CD4-positive, alpha-beta T cell treated with Interferon alpha-2 for 1 hour (primary cell): ENCODE measurements at places on chromosomes 16 and 17.

- DNase-seq = no peak
These were observed 7.2 kb upstream of the USP10 start for GRCh38 chr16:84692451-84693214.

DNA sequence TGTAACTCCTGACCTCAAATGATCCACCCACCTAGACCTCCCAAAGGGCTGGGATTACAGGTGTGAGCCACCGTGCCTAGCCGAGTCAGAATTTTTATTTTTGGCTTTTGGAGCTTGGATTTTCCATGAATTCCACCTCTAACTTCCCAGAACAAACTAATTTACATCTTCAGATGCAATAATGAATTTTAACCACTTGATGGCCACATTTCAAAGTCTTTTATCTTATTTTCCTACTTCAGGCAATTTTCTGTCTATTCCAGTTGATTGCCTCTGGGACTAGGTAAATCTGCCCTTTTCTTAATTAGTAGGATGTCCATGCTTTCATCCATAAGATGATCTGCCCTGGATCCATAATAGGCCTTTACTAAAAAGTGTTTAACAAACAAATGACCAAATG lies 156.4 kb upstream of the ANKFN1 start:
- no peak for DNase-seq

- DNase-seq = no peak
These were observed 113.8 kb upstream of the CHMP6 start for GRCh38 chr17:80877729-80878303.

GRCh38 chr17:70813355-70813930 lies 644.1 kb downstream of the KCNJ2 start:
- no peak for DNase-seq

DNA sequence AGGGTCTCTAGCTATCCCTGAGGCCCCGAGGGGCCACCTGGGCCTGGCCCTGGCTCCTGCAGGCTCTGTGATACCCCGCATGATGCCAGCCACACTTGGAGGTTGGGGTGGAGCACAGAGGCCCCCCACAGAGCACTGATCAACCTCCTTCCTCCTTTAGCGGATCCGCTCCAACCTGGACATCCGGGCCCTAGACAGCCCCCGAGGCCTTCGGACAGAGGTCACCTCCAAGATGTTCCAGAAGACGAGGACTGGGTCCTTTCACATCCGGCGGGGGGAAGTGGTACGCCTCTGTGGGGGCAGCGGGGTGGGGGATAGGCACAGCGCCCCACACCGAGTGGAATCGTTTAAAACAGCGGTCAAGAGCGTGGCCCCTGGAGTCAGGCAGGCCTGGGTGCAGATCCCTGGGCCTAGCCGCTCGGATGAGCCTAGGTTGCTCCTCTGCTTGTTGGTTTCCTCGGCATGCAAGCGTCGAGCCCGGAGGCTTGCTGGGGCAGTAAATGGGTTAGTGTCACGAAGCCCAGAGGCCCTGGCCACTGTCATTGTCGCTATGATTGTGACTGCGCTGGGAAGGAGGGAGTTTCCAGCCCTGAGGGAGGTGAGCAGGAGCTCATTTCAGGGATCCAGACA lies 9.9 kb downstream of the ITGB4 start:
- no peak for DNase-seq

- no peak for DNase-seq
These were observed 53.4 kb downstream of the RGS9 start for GRCh38 chr17:65190467-65191097.

- DNase-seq = no peak
These were observed 68.5 kb downstream of the WWP2 start for GRCh38 chr16:69830534-69831211.

GRCh38 chr16:58960484-58960883 lies 226.4 kb upstream of the GOT2 start:
- no peak for DNase-seq

DNA sequence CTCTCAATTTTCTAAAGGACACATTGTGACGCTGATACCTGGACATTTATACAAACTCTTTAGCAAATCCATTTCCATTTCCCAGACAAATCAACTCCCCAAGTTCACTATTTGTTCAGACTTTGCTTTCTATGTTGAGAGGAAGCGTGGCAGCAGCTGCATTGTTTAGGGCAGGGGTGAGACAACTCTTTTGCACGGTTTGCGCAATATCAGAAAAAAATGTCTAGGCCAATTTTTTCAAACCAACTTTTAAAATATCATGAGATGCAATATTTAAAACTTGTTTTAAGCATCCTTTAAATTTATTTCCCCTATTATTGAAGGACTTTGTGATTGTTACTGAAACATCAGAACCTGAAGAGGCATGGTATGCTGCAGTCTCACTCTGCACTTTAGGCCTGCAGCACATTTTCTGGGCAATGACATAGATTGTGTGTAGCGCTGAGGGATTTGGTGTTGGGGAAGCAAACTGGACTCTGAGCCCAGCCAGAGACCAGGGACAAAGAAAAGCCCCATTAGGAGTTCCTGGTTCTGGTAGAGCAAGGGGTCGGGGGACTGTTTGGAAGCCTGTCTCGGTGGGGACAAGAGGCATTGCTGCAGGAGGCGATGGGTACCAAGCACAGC lies 6.4 kb upstream of the CCDC182 start:
- DNase-seq = no peak

DNA sequence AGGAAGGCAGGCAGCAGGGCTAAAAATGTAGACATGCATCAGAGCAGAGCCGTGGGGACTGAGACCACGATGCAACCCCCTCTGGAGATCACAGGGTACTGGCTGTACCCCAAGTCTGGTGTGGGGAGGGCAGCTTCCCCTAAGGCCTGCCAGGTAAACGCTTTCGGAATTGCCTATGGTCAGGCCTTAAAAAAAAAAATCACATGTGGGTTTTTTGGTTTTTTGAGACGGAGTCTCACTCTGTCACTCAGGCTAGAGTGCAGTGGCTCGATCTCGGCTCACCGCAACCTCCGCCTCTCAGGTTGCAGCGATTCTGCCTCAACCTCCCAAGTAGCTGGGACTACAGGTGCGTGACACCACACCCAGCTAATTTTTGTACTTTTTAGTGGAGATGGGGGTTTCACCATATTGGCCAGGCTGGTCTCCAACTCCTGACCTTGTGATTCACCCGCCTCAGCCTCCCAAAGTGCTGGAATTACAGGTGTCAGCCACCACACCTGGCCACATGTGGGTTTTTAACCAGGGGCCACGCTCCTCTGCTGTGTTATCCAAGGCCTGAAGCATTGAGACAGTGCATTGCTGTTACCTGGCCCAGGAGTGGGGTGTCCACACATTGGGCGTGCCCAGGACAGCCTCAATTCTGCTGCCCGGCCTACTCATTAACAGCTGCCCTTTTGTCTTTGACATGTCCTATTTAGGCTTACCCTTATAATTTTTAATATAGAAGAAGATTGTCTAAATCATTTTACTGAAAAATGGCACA lies 50.4 kb downstream of the LITAF start:
- no peak for DNase-seq

DNA sequence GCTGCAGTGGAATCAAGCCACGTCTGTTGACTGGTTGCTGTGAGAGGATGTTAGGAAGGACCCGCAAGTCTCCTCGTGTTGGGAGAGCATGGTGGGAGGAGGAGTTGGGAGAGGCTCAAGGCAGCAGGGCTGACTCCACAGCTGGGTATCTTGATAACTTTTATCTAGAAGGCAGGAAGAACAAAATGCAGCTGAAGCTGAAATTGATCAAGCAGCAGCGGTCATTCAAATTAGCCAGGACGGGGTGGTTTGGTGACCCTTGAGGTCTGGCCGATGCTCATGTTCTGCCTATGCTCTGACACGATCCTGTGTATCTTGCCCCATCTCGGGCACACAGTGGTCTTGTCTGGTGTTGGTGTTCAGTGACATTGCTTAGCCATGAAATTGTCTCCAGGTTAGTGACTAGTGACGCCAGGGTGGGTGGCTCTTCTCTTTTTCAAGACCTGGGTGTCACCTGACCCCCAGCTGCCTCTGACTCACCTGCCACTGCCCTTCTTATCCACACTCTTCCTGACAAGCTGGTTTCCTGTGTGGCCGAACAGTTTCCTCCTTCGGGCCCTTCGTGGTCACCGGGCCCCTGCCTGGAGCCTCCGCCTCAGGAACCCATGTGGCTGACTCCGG lies 19.1 kb downstream of the NPTX1 start:
- peak; percentile 13 for DNase-seq

DNA sequence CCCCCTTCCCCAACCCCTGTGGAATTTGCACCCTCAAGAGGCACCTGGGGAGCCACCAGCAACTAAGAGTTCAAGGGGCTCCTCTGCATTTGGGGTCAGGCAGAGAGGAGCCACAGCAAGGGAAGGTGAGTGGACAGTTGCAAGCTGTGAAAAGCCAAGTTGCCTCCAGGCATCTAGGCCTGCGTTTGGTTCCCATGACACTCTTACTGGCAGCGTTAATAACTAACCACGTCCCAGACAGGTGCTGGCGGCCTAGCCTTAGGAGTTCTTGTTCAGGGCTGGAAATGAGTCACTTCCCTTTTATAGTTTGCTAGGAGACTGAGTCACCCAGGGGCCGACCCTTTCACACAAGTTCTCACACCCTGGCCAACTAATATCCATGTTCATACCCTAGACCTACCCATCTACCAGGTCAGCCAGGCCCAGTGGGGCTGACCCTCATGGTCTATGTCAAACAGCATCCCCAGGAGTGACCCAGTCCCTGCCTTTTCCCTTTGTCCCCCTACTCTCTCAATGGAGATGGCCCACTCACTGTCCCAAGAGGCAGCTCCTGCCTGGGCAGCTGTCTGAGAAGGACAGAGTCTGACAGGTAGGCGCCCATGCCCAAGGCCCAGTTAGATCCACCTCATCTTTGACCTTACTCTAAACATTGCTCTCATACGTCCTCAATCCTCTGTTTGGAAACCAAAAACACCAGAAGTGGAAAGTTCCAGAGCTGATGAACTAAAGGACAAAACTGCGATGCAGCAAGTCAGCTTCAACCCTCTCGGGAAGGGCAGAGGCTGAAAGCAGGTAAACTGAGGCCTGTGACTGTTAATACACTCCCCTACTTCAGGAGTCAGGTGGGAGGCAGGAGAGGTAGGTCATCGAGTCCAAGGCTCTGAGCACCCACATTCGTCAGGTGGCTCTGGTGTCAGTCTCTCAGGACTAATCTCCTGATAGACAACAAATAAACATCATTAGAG lies 300.6 kb downstream of the SOX9 start:
- peak; percentile 3 for DNase-seq

DNA sequence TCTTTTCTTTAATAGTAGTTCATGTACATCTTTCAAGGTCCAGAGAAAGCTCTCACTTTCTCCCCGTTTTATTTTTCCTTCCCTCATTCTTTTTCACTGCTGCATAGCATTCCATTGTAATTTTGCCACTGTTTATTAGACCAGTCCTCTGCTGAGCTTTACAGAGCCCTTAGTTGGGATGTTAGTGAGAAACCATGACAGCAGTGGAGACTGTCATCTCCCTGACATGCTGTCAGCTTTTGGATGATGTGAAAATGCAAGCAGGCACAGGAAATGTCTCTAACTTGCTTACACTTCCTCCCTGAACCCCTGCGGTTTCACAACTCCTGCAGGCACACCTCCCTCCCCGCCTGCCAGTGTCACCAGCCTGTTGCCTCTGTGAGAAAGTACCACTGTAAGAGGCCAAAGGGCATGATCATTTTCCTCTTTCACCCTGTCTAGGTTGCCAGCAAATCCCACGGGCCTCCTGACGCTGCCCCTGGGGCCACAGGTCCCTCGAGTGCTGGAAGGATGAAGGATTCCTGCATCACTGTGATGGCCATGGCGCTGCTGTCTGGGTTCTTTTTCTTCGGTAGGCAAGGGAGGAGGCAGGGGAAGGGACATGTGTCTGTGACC lies at the start of gene ITGAL:
ITGAL (plus strand) TSS at position 415 of the 615 bp plus-strand sequence; CDS start at position 511, 96 bp downstream.
- DNase-seq = peak; percentile 90

- no peak for DNase-seq
These were observed 80.8 kb upstream of the CCL1 start for GRCh38 chr17:34443619-34444469.

- no peak for DNase-seq
These were observed 36.2 kb downstream of the ADCY7 start for GRCh38 chr16:50302472-50303005.

DNA sequence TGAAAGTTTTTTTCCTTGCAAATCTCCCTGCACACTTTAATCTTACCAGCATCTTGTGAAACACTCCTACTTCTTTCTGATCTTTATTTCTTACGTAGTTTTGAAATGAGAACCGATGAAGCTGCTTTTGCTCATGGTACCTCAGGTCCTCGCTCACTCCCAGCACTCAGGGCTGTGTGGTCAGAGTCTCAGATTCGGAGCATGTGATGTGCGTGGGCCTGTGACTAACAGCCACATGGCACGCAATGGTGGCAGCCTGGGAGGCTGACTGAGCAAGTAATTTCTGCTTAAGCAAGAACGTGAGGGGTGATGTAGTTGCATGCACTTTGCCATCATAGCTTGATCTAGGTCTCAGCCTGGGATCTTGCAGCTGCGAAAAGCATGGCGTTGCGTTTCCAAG lies 624.3 kb downstream of the MAF start:
- DNase-seq = no peak

DNA sequence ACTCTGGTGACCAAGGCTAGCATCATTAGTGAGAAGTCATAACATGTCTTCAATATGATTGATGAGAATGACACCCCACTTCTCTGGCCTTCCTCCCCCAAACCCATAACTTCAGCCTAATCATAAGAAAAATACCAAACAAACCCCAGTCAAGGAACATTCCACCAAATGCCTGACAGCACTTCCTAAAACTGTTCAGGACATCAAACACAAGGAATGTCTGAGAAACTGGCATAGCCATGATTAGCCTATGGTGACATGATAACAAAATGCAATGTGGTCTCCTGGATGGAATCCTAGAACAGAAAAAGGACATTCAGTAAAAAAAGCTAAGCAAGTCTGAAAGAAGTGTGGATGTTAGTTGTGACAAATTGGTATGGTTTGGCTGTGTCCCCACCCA lies 24.7 kb upstream of the TBX4 start:
- no peak for DNase-seq

DNA sequence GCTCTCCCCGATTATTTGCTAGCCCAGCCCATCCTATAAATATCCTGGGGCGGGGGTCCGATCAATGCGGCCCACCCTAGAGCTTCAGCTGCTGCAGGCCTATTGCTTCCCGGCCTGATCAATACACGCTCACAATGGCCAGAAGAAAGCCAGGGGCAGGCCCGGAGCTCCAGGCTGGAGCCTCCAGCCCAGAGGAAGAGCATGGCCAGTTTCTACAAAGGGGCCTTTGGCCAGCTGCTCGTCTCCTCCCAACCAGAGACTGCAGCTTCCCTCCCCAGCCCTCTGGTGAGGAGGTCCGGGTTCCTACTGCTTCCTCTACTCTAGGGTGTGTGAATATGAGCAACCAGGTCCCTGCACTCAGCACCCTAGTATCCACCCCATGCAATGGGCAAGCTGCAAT lies 36.7 kb downstream of the SALL1 start:
- no peak for DNase-seq

DNA sequence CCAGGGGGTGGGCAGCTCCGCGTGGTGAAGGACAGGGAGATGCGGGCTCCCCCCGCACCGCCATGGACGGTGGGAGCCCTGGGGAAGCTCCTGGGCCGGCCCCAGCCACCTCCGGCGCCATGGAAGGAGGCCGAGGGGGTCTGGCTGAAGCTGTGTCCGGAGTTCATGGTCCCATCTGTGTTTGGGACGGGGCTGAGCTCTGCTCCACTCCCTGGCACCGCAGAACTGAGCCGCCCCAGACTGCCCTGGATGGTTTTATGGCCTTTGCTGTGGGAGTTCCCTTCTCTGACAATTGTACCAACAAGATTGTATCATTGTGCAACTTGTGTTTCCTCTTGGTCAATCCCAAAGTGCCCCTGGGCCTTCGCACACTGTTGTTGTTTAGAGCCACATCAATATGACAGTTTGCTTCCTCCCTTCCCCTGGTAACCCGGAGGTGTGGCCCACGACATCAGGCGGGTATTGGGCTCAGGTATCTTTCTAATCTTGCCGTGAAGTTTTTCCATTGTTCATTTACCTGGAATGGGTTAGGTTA lies 942 bp downstream of the KRT23 start:
- no peak for DNase-seq
